ENCODE measurements at places on chromosomes 4 and X.

- no peak for DNase-seq
Measured at GRCh38 chr4:77125961-77126360, 31.0 kb upstream of the CCNG2 start.

DNA sequence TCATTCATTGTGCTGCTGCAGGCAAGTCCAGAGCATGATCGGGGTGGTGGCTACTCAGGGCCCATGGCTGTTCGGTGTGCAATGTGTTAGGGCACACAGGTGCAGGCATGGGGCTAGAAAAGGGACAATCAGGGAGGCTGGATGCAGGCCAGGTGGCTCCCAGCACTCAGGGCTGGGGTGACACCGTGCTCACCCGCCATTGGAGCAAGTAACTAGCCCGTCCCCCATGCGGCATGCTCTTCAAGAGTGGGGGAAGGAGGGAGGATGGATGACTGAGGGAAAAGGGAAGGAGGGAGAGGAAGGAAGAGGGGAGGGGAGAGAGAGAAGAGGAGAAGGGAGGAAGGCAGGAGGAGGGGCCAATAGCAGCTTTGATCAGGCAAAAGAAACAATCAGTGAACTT, 64.7 kb downstream of the INTS6L start:
- no peak for DNase-seq

DNA sequence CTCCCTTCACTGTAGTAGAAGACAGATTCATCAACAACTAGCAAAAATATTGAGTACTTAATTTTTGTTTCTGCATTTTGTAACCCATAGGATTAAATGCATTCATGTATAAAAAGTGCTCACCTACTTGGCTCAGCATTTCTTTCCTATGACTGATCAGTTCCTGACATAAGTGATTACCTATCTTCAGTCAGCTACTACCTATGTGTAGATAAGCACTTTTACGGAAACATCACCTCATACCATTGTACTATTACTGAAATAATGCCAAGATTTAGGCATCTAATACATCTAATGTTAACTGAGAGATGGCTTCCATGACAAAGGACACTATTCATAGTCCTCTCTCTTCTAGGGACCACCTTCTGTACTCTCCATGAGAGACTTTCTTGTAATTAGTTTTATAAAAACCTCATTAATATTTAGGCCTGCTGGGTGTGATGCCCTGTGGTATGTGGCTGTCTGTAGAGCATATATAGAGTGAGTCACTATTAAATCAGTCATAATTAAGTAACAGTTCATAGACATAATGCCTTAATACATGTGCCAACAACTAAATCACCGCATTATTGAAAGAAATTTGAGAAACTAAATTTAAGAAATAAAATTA, 147.0 kb downstream of the PDGFC start:
- no peak for DNase-seq

GRCh38 chrX:110836451-110836850, 40.8 kb upstream of the CHRDL1 start:
- DNase-seq = no peak

- no peak for DNase-seq
Measured at GRCh38 chr4:186029571-186030398, 39.2 kb upstream of the TLR3 start.

DNA sequence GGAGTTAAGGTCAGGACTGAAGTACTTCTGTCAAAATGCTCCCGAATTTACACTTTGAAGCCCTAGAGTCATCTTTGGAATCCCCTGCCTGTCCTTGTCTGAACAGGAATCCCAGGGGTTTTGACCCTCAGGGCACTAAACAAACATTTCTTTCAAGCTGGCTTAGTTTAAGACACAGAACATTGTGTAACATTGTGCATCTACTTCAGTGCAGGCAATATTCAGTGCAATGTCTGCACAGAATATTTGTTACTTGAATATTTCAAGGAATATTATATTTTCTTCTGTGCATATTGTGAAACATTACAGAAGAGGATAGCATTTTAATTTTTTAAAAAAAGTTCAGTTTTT, 763.4 kb downstream of the PCDH18 start:
- no peak for DNase-seq

GRCh38 chr4:8207314-8207713, 8.2 kb downstream of the SH3TC1 start:
- DNase-seq = no peak

DNA sequence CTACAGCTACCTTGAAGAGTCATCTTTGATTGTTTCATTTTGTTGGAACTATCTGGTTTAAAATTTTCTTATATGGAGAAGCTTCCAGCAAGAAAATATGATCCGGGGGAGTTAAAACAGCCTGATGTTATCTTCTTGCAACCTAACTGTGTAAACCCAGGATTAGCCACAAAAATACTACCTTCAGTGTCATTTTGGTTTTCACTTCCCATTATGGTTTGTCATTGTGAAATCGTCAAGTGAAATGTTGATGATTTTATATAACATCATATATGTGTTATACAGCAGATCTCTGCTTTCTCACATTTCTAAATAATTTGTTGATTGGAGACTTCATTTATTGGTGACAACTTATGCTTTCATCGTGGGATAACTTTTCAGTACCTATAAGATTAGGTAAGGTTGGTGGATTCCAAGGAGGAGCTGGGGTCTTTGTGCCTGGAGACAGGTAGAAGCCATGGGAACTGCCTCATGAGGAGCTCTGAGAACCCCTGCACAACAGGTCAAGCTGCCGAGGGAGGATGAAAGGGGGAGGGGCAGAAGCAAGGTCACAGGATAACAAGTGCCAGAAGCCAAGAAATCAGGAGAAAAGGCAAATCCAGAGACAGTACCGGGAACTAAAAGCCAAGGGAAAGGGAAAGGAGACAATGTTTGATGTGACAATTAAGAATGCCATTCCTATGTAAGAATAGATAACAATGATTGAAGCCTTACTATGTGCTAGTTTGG, 7.2 kb downstream of the ARHGAP24 start:
- DNase-seq = no peak

- no peak for DNase-seq
Measured at GRCh38 chrX:40326186-40326965, 228.6 kb upstream of the BCOR start.

DNA sequence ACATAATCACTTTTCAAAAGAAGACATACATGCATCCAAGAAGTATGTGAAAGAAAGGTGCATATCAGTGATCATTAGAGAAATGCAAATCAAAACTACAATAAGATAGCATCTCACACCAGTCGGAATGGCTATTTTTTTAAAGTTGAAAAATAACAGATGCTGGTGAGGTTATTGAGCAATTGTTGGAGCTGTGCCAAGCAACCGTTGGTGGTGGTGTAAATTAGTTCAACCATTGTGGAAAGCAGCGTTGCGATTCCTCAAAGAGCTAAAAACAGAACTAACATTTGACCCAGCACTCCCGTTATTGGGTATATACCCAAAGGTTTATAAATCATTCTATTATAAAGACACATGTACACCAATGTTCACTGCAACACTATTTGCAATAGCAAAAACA, 14.2 kb downstream of the COX7B2 start:
- DNase-seq = no peak

DNA sequence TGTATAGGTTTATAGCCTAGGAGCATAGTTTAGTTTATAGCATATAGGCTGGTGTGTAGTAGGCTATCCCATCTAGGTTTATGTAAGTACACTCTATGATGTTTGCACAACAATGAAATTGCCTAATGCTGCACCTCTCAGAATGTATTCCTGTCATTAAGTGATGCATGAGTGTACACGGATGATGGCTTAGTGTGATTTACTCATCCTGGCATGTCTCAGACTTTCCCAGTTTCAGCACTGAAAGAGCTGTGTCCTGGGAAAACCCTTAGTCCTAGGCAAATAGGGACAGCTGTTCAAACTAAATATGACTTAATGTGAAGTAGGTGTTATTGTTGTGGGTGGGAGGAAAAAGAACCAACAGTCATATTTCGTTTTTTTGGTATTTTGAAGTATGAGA, 264.9 kb upstream of the MAGEB18 start:
- no peak for DNase-seq

- DNase-seq = no peak
Measured at GRCh38 chrX:48480583-48480982, 4.6 kb downstream of the FTSJ1 start.

- no peak for DNase-seq
Measured at GRCh38 chr4:45036677-45037076, 310.3 kb upstream of the GNPDA2 start.

- DNase-seq = no peak
Measured at GRCh38 chr4:105924341-105924740, 29.1 kb downstream of the NPNT start.

- no peak for DNase-seq
Measured at GRCh38 chr4:73855406-73855805, 2.3 kb downstream of the PF4V1 start.

DNA sequence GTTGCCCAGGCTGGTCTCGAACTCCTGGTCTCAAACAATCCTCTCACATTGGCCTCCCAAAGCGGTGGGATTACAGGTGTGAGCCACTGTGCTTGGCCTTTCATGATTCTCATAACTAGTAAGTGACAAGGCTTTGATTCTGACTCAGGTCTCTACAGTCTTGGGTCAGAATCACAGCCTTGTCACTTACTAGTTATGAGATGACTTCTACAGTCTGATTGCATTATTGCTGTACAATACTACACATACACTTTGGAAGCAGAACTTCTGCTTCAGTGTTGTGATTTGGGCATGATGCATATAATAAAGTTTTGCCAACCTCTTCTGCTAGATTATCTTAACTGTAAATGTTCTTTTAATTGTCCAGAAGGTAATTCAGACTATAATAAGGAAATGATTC, 123.3 kb downstream of the KDM6A start:
- no peak for DNase-seq

- DNase-seq = no peak
Measured at GRCh38 chr4:157994863-157995262, 178.0 kb downstream of the GASK1B start.

DNA sequence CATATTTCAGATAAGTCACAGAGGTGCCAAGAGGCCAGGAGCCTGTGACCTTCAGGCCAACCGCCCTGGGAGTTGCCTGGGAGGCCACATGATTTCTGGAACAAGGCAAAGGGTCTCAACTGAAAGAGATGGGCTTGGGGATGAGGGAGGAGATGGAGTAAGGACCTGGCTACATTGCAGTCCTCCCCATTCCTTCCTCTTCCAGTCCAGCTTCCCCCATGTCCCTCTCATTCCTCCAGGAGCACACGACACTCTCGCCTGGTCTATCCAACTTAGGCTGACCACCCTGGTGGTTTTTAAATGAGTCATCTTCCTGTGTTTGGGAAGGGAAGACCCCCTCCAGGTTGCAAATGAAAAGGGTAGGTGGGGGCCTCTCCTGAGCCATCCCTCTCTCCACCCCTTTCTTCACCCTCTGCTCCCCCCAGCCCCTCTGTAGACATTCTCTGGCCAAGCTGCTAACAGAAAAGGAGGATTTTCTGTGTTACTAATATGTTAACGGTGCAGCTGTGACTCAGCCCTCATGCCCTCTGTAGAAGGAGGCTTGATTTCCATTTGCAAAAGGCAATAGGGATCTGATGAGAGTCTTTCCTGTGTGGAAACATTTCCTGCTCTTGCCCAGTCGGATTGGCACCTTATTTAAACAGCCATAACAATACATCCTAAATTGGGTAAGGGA, 79.2 kb downstream of the RTL5 start:
- DNase-seq = no peak

GRCh38 chrX:42930951-42931350, 153.0 kb upstream of the PPP1R2C start:
- DNase-seq = no peak
